ENCODE measurements at places on chromosomes 4 and X. TPM values are rescaled to one million over a fixed set of nuclear protein-coding genes. Genes with fewer than 3 reads are reported as not detected.

FABP2 gene
- not detected for total RNA-seq

OTUD6A gene
- total RNA-seq: not detected

BANK1 gene
- 0.77 TPM for total RNA-seq

C1QTNF7 gene
- total RNA-seq: 14.6 TPM

ARR3 gene
- total RNA-seq: 9.8 TPM

CXCL3 gene
- 1.5 TPM for total RNA-seq

EVC gene
- total RNA-seq: 52.3 TPM

ANKRD50 gene
- total RNA-seq: 84.9 TPM

HSD17B13 gene
- 0.27 TPM for total RNA-seq

Data from camera-type eye (tissue), 1 donor.